Esophagus mucosa (tissue), 1 donor: ENCODE measurements at places on chromosomes 2 and 18. TPM values are rescaled to one million over a fixed set of nuclear protein-coding genes. Genes with fewer than 3 reads are reported as not detected.

Gene ACKR3
- total RNA-seq = 6.3 TPM

Gene RTP5
- not detected for total RNA-seq

Gene UXS1
- 18.2 TPM for total RNA-seq

Gene KRCC1
- 15.5 TPM for total RNA-seq

DNA sequence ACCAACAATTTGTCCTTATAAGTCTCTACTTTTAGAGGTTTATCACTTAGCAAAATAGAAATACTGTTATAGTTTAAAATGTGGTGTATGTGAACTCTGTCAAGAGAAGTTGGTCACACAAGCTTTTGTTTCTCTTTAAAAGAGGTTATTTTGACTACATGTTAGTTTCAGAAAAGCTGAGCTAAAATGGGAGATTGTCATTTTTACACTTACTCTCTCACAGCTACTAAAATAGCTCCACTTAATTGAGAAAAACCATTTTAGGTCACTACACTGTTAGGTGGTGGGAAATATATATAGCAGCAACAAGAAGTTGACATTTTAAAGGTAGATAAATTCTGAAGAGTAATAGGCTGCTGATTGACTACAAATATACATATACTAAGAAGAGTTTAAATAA is 161.5 kb upstream of the KCNJ3 start:
- no peak for ATAC-seq

DNA sequence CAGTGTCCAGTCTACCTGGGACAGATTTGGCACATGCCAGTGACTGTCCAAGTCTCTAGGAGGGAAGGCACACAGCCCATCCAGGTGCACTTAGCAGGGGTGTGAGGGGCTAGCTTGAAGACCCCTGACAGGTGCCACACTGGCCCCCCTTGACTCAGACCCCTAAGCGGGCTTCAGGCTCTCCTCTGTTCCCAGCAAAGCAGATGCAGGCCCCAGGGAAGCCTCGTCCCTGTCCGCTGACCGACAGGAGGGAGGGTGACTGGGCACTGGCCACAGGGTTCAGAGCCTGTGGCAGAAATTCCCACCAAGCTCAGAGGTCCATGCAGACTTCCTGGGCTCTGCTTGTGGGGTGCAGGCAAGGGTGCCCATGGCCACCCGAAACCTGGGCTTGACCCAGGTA is 239.8 kb upstream of the MYT1L start:
- no peak for ATAC-seq

DNA sequence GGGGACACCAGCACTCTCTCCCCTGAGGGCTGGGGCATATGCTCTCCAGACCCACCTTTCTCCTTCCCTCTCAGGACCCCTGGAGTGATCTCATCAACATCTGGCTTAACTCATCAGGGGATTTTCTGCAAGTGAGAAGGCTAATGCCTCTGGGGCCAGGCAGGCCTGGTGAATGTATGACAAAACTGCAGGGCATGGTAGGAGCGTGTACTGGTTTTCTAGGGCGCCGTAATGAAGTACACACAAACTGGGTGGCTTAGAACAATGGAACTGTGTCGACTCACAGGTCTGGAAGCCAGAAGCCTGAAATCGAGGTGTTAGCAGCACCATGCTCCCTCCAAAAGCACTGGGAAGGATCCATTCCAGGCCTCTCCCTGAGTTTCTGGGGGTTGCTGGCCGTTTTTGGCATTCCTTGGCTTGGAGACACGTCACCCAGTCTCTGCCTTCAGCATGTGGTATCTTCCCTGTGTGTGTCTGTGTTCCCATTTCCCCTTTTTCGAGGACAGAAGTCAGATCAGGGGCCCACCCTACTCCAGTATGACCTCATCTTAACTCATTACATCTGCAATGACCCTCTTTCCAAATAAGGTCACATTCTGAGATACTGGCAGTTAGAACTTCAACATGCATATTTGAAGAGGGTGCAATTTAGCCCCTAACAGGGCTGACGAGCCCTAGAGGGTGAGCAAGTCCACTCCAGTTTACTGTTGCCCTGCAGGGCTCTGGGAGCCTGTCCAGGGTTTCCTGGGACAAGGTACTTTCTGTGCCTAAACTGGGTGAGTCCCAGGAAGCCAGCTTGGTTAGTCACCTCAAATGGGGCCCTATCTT is 45.5 kb upstream of the CAB39 start:
- peak; percentile 68 for ATAC-seq

GRCh38 chr2:424306-425171 is 136.6 kb upstream of the ALKAL2 start:
- peak; percentile 68 for ATAC-seq

DNA sequence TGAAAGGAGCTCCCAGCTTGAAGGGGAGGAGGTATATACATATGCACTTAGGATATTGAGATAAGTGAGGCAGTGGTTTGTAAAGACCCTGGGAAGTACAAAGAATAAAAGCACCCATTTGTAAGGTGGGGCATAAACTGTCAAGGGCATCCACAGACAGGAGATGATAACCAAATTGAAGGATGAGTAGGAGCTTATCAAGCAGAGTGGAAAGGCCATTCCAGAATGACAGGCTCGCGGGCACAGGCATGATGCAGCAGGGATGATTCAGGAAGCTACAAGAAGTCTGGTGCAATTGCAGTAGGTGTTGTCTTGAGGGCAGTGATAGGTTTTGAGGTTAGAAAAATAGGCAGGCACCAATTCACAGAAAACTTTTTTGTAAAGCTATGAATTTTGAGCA is 504.8 kb downstream of the PIK3C3 start:
- no peak for ATAC-seq

DNA sequence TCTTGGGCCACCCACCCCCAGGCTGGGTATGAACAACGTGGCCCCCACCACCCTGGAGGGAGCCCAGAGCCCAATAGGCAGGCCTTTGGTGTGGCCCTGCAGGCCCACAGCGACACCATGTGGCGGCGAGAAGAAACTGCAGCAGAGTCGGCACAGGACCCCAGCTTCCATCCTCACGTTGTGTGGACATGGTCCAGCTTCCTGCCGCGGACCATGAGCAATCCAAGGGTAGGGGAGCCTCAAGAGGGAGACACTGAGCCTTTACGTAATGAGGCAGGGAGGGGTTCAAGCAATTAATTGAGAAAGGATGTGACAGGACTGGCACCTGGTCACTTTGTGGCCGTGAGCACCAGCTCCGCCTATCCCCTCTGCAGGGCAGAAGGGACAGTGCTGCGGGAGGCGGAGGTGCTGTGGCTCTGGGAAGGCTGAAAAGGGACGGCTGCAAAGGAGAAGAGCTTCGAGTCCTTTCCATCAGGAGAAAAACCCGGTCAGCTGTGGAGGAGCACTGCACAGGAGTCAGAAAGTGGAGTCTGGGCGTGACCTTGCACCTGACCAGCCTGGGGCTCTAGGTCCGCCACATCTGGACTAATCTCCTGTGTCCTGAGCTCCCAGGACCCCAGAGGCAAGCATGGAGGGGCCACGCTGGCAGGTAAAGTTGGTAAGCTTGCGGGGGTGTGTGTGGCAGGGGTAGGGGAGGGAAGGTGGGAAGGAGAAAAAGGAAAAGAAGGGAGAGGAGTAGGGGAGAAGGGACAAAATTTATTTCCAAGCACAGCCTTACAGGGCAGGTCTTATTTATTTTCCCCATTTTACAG is 44.9 kb downstream of the TMEM37 start:
- peak; percentile 73 for ATAC-seq

DNA sequence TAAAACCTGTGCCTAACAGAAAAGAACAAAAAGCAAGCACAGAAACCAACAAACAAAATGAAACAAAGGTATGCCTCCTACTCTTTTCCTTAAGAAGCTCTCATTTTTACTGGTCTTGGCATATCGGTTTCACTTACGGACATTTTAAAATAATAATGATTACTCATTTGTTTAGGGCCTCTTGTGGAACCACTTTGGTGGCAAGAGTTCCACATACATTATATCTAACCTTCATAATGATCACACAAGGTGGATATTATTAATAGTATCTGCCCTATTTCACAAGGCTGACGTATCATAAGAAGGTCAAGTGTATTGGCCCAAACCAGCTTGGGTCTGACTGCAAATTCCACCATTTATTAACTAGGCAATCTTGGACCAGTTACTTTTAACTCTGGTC is 304.7 kb downstream of the TCF4 start:
- no peak for ATAC-seq

- no peak for ATAC-seq
Observed at GRCh38 chr2:60490848-60491247, 62.6 kb downstream of the BCL11A start.

DNA sequence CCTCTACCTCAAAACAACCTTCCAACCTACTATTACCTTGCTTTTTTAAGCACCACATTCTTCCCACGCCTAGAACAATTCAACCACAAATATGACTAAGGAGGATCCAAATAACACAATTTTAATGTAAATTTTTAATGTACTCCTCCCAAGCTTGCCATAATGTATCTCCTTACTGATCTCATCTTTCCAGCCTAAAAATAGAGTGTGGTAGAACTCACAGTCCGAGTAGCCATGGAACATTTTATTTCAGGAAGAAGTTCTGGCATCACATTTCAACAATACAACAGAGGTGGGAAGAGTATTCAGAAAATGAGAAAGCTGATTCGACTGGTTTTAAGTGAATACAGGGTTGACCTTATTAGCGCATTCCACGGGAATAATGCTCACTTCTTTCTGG is 15.4 kb downstream of the FEZ2 start:
- ATAC-seq = no peak

GRCh38 chr18:23032030-23032582 is 99.0 kb downstream of the RBBP8 start:
- ATAC-seq = no peak

DNA sequence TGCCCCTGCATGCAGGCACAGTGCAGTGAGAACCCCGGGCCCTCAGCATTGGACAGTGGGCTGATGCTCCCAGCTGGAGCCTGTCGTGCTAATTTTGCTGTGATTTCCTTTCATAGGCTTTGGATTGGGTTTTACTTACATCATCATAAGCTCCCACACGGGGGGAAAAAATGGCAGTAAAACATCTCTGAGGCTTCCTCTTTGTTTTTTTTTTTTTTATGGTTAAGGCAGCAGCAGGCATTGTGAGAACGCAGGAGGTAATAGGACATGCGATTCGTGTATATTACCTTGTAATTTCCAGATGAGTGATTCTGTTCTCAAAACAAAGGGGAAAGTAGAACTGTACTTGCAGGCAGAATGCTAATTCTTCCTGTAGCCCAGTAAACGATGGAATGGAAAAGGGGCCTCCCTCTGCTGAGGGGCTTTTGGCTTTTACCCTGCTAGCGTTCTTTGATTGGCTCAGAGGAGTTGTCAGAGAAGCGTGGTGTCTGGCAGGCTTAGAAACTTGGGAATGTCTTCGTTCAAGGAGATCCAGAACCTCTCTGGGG is 89.7 kb downstream of the NPAS2 start:
- no peak for ATAC-seq

DNA sequence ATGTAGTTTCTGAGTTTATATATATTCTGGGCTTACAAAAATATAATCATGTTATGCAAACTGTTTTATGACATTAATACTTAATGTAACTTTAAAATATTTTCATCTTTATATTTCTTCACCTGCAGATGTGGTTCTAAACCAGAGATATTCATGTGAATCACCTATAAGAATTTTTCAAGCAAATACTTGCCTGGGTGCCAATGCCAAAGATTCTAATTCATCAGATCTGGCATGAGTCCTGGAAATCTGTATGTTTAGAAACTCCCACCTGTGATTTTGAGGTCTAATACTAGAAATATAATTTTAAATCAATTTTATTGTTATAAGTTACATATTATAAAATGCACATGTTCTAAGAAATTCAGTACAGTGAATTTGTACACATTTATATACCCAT is 19.9 kb upstream of the DNAH6 start:
- no peak for ATAC-seq

GRCh38 chr18:30175061-30175574 is 867.4 kb downstream of the DSC3 start:
- no peak for ATAC-seq

- ATAC-seq = no peak
Observed at GRCh38 chr2:237866101-237866621, 6.7 kb downstream of the RAMP1 start.

DNA sequence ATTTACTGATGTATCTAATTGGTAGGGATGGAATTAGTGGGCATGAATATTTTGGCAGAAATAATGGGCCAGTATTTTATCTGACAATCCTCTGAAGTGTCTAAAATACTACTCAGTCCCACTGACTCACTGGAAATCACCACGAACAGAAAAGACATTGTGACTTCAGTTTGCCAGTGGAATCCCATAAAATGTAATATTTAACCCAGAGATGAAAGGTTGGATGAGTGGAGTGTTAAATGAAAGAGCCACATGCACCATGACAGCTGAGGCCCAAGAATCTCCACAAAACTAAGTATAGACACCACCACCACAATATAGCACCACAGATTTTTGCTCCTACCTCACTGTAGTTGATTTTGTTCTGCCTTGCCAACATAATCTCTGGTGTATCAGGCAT is 103.9 kb downstream of the NEB start:
- ATAC-seq = no peak

GRCh38 chr18:75375341-75375740 is 52.2 kb downstream of the SMIM21 start:
- no peak for ATAC-seq

- ATAC-seq = no peak
Observed at GRCh38 chr2:205932861-205933260, 153.1 kb downstream of the INO80D start.

- peak; percentile 50 for ATAC-seq
Observed at GRCh38 chr2:120265006-120265405, 12.4 kb downstream of the RALB start.

GRCh38 chr2:30380824-30381223 is 66.2 kb upstream of the LCLAT1 start:
- no peak for ATAC-seq

DNA sequence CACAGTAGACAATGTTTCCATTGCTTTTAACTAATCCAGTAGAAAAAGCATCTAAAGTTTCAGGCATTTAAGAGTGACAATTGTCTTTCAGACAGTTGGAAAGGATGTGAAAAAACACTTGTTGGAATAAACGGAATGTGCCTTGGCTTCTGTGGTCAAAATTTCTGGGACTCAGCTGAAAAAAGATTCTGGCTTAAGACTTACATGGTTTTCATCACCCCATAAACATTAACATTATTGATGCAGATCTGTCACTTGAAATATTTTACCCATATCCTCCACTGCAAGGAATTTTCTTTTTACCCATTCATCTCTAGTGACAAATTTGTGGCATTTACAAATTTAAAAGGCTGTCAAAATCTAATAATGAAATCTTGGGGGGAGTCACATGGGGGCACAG is 166.0 kb downstream of the SRBD1 start:
- no peak for ATAC-seq

DNA sequence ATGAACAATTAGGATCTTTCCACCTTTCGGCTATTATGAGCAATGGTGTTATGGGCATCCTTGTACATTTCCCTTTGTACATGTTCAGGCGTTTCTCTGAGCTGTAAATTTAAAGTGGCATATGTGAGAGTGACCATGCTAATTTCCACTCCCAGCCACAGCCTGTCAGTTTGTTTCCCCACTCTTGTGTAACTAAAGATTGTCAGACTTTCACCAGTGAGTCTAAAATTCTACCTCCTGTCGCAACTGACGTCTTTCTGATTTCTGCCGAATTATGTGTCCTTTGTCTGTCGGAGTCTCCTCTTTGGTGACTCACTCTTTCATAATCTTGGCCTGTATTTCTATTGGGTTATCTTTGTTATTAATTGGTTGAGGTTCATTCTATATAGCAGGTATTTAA is 50.7 kb downstream of the TRAPPC12 start:
- ATAC-seq = peak; percentile 38

- no peak for ATAC-seq
Observed at GRCh38 chr18:32287249-32287648, 97.4 kb downstream of the MEP1B start.
